Stimulated activated CD4-positive, alpha-beta T cell treated with anti-CD3 and anti-CD28 coated beads, Interleukin-1b, Interleukin-23, amount 100 ng/mL, for 1 hour (primary cell): ENCODE measurements at places on chromosomes 4 and X.

- DNase-seq, result no peak
Observed at GRCh38 chrX:53288189-53288588, 6.8 kb upstream of the IQSEC2 start.

GRCh38 chr4:71907071-71907470, 123.2 kb upstream of the GC start:
- no peak for DNase-seq

DNA sequence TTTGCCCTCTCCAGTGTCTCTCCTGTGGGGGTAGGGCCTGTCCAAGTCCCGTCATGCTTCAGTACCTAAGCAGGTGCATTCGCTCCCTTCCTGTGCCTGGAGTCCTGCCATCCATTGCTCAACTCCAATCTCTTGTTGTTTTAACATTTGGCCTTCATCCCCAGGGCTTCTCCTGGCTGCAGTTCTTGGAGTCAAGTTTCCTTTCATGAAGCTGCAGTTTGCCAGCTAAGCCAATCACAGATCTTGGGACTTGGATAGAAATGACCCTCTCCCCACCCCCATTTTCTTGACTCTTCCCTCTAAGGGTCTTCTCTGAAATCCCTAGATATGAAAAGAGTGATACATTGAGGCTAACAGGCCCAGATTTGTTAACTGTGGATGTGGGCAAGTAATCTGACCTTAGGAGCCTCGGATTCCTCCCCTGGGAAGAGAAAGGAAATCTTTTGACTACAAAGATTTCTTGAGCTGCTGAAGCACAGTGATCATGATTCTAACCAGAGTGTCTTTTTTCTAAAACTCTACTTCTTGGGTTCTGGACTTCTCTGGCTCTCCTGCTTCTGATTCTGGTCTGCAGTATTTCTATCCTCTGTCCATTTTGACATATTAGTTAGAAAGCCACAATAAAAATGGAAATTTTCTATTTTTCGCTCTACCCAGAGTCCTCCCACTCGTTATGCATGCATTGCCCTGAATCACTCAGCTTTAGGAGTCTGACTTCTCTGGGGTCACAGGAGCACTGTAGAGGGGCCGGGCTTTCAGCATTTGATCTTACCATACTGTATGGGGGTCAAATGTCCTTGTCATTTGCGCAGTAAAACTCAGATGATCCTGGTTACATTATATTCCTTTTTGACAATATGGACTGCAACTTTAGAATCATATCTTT, 61.0 kb downstream of the CHRNA9 start:
- no peak for DNase-seq

DNA sequence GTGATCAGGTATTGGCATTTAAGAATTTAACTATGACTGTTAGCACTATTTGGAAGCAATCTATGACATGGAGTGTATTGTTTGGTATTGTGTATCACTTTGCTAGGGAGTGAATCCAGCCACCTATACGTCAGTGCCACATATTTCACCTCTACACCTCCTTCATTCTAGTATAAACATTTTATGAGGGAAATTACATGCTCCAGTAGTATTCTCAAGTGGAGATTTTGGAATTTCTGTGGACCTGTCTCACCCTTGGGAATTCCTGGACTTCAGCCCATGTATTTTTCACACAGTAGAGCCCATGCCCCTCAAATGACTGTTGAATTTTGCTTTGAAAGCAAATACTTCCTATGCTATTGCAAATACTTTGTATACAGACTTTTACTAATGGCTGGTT, 11.3 kb downstream of the BST1 start:
- DNase-seq, result no peak

- no peak for DNase-seq
Observed at GRCh38 chrX:30935985-30936384, 46.9 kb upstream of the TAB3 start.

- no peak for DNase-seq
Observed at GRCh38 chrX:68261060-68261672, 172.1 kb downstream of the OPHN1 start.

- no peak for DNase-seq
Observed at GRCh38 chrX:21528076-21528475, 130.1 kb downstream of the KLHL34 start.

GRCh38 chr4:176464748-176465147, 145.0 kb downstream of the SPCS3 start:
- no peak for DNase-seq

DNA sequence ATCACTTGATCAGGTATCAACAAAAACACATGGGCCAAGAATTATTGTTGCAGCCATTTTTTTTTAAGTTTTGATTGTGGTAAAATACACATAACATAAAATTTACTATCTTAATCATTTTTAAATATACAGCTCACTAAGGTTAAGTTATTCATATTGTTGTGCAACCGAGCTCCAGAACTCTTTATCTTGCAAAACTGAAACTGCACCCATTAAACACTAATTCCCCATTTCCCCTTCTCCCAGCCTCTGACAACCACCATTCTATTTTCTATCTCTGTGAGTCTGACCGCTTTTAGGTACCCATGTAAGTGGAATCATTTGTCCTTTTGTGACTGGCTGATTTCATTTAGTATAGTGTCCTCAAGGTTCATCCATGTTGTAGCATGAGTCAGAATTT, 126.2 kb upstream of the NDP start:
- DNase-seq, result no peak

DNA sequence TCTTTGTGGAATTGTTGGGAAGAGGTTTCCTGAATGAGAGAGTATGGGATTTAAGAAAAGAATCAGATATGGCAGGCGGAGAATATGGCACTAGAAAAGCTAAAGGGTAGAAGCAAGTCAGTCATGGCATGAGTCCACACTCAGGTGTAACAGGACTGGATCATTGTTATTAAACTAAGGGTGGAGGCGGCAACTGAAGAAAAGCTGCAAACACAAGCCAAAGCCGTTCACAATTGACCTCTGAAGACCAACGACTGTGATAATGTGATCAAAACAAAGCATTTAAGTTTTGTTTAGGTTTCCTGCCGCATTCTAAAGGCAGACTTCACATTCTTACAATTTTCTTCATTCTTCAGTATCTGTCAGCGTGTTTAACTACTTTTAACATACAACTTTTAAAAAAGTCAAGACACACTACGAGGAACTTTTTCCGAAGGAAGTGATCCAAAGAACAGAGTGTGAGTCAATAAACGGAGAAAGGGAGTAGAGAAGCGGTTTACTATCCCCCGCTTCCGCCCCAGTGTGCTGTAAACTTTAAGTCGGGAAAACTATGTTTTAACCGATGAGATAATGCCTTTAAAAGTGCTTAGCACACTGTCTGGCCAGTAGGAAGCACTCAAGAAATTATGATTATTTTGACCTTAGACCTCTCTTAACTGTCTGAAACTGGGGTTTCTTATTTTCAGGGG, 909 bp upstream of the SLAIN2 start:
- no peak for DNase-seq

DNA sequence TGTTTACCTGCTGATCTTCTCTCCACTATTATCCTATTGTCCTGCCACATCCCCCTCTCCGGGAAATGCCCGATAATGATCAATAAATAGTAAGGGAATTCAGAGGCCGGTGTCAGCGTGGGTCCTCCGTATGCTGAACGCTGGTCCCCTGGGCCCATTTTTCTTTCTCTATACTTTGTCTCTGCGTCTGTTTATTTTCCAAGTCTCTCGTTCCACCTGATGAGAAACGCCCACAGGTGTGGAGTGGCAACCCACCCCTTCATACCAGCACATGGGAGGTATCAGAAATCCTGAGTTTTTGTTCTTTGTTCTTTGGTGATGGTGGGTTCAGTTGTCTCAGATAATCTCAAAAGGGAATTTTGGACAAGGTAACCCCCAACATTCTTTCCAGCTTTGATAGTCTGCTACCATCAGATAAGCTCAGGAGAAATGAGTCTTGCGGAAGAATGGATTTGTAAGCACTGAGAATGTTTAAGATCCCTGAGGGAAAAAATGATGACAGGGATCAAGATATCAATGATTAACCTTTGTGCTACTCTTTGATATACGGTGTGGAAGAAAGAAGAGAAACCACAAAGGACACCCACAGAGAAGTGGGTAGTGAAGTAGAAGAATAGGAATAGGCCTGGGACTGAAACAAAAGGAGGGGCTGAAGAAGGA, 117.9 kb downstream of the CEP44 start:
- DNase-seq, result no peak

- DNase-seq, result no peak
Observed at GRCh38 chrX:150615356-150615755, 46.9 kb downstream of the MTM1 start.

DNA sequence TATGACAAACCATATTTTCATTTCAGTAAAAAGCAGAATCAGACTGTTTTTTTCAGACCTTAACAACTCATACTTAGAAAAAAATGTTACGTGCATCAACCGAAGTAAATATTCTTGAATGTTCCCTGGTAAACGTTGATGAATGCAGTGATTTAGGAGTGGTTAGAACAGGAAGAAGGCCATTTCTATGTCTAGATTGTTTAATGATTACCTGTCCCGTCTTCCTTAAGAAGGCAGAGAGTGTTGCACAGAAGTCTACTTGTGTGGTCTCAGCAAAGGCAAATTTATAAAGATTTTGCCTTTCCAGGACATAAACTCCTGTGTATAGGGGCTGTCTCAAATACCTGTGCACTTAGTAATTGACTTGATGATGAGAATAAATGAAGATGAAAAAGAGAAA, 134.5 kb downstream of the MGST2 start:
- no peak for DNase-seq

- DNase-seq, result no peak
Observed at GRCh38 chrX:134373736-134374135, 86.2 kb upstream of the HPRT1 start.

GRCh38 chr4:56055027-56055977, 106.6 kb downstream of the CEP135 start:
- no peak for DNase-seq

DNA sequence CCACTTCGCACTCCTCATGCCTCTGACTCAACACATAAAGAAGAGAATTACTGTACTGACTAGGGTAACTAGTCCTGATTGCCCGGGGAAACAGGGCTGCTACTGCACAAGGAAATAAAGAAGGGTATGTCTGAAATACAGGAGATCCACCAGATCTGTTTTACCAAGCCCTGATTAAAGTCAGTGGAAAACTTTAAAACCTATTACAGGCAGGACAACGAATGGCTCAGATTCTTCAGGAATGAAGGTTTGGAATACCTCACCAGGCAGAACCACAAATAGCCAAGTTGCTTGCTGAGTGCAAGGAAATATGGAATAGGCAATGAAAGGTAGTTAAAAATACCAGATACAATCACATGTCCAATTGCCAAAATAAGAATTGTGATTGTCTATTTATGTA, 17.3 kb downstream of the LAMTOR3 start:
- DNase-seq, result no peak

- DNase-seq, result no peak
Observed at GRCh38 chrX:42616981-42617380, 161.0 kb downstream of the PPP1R2C start.

DNA sequence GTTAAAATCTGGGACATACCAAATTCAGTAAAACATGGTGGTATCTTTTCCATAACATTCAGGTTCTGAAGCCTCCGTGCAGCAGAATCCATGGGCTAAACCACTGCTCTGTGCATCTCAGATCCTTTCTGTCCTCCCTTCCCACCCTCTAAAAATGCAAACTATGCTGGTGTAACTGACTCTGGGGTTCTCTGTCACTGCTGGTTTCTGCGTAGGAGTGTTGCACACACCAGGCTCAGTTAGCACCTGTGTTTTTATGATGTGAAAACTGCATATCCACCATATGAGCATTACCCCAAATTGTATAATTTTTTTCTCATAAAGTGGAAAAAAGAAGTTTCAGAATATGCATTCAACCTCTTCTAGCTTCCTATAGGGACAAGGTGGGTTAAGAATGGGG, 22.4 kb upstream of the IL21 start:
- no peak for DNase-seq

DNA sequence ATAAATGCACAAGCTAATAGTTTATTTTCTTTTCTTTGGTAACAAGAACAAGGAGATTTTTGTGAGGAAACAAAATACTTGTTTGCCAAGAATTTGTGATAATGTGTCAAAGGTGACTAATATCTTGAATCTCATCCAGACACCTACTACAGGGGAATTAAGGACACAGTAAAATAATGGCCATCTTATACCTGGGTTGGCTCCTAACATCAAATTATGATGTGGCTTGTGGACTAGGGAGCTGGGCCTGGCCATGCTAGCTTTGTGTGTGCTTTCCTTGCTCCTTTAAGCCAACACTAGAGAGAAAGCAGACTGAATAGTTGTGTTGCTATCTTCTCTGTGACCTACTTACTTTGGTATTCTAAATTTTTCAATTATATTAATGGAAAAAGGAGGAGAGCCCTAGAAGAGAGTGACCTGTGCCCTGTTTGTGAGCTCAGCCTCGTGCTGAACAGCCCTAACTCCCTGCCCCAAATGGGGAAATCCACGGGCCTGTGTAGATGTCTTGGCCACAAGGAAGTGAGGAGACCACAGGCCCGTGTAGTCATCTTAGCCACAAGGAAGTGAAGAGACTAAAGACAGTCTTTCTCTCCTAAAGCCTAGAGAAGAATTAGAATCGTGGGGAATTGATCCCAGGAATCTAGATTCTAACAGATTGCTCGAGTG, 23.3 kb downstream of the ARHGAP24 start:
- DNase-seq, result no peak

GRCh38 chrX:103774070-103774642, 2.5 kb upstream of the PLP1 start:
- no peak for DNase-seq

GRCh38 chr4:26094911-26095310, 180.9 kb downstream of the SMIM20 start:
- no peak for DNase-seq

DNA sequence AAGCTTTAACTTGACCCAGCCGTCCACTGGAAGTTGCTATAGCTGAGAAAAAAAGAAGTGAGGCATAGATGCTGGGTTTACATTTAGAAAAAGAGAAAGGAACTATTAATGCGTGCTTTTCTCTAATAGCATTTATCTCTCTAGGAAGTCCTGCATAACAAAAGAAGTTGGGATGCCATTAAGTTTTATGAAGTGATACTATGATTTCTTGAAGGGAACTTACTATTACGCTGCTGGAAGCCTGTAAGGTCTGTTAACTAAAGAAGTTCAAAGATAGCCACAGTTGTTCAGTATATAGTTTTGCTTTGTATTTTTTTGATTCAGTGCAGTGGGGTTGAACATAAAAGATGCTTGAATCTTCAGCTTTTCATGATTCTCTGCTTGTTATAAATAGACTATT, 203.4 kb downstream of the CCSER1 start:
- DNase-seq, result no peak

DNA sequence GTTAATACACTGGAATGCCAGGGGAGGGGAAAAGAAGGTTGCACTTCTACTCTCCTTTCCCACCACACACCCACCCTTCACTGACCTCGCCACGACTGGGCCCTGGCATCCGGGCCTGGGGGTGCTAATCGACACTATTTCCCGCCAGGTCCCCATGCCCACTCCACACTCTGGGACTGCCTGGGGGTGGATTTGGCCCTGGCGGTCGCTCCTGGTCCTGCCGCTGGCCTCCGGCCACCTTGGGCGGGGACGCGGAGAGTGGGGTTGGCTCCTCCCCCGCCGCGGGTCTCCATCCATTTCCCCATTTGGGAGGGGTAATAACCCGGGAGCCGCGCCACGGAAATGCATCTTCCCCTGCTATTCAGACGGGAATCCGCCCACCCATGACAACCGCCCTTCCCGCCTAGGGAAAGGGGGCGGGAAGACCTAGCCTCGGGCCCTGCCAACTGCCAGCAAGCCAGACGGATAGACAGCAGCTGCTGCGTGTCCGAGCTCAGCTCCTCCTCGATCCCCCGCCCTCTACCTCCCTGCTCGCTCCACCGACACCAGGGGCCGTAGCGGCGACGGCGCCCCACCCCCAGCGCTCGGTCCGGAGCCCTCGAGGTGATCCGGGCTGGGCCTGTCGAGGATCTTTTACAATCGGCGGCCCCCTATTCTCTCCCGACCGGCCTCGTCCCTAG, 78.1 kb downstream of the RLIM start:
- DNase-seq, result no peak

GRCh38 chrX:5632061-5632614, 596.5 kb downstream of the NLGN4X start:
- no peak for DNase-seq
